ENCODE measurements at places on chromosomes 7 and 10.

GRCh38 chr10:37754538-37755323, 102.7 kb downstream of the ZNF248 start:
- DNase-seq, result no peak

GRCh38 chr7:64634406-64635062, 31.4 kb upstream of the ZNF107 start:
- no peak for DNase-seq

GRCh38 chr7:113774182-113774807, 144.5 kb downstream of the PPP1R3A start:
- DNase-seq, result peak; percentile 59

DNA sequence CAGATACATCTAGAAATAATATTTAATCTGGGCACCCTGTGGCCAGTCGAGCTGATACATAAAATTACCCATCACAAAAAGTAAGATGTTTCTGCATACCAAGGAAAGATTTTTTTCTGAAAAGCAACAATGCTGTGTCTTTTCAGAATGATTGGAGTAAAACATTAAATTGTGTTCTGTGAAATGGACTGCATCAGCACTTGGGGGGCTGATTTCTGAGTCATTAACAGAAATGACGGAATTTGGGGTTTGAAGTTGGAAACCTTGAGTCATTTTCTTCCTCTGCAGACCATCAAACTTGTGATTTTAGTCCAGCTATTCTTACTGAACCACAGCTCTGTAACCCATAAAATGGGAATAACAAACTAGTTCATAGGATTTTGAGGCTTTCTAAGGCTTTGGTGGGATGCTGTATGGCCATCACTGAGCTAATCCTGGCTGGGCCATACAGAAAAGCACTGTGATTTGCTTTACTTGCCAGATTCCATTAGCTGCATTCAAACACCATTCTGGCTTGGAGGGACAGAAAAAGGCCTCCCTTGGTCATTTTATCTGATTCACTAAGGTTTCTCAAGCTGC, 739.4 kb upstream of the IGFBP3 start:
- no peak for DNase-seq

- DNase-seq, result peak; percentile 44
These were observed 52.2 kb downstream of the IFIT5 start for GRCh38 chr10:89466599-89467035.

DNA sequence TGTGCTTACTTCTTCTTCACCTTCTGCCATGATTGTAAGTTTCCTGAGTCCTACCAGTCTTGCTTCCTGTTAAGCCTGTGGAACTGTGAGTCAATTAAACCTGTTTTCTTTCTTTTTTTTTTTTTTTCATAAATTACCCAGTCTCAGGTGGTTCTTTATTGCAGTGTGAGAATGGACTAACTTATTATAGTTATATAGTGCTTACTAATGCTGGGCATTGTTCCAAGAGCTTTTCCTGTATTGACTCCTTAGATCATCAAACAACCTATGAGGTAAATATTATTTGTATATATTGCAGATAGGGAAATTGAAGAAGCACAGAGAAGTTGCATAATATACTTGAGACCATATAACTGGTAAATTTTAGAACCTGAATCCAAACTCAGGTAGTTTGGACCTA, 98.1 kb downstream of the MBL2 start:
- no peak for DNase-seq

- DNase-seq, result no peak
These were observed 49.5 kb upstream of the ADAM12 start for GRCh38 chr10:126437635-126438406.
